ENCODE measurements at places on chromosomes 7 and 10.

GRCh38 chr7:107372298-107372697 lies 97.6 kb upstream of the GPR22 start:
- no peaks in the 10 kb centered on the region for H3K27me3 ChIP-seq
- H3K36me3 ChIP-seq, result no peaks in the 10 kb centered on the region
- H3K4me3 ChIP-seq, result no peak overlapping the region
- DNase-seq, result no peak
- H3K27ac ChIP-seq, result no peak overlapping the region
- no peaks in the 10 kb centered on the region for H3K4me1 ChIP-seq

- no peaks in the 10 kb centered on the region for H3K27me3 ChIP-seq
- H3K4me3 ChIP-seq, result no peak overlapping the region
- no peak for DNase-seq
- no peaks in the 10 kb centered on the region for H3K36me3 ChIP-seq
- no peaks in the 10 kb centered on the region for H3K4me1 ChIP-seq
Measured at GRCh38 chr7:78232806-78233205, 434.2 kb downstream of the PHTF2 start.

GRCh38 chr7:121083790-121084251 lies 95.3 kb downstream of the CPED1 start:
- no peaks in the 10 kb centered on the region for H3K36me3 ChIP-seq
- H3K27me3 ChIP-seq, result peaks cover 63% of the 10 kb centered on the region
- H3K27ac ChIP-seq, result no peak overlapping the region
- H3K4me1 ChIP-seq, result no peaks in the 10 kb centered on the region
- H3K4me3 ChIP-seq, result no peak overlapping the region

DNA sequence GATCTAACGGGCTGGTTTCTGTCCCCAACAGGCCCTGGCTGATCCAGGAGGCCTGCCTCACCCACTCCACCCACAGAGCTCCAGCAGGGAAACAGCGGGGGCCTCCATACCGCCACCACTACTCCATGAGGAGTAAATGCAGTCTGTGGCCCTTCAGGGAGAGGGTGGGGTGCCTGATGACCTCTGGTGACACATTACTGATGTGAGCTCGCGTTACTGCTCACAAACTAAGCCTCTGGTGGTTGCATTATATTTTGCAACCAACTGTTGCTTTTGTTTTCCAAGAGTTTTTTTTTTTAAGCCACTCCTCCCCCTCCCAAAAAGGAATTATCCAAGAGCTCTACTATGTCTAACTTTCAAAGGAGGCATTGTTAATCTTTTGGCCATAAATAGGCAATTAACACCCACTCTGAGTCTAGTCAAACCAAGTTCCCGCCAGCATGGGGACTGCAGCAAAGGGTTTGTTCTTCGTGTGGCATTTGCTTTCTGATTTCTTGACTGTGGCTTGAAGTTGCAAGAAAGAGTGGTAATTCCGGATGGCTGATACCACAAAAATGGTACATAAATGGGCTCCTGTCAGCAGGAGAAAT lies 72.6 kb downstream of the FAM53B start:
- no peaks in the 10 kb centered on the region for H3K27me3 ChIP-seq
- peaks cover 4% of the 10 kb centered on the region for H3K36me3 ChIP-seq
- peaks cover 4% of the 10 kb centered on the region for H3K4me1 ChIP-seq
- peak; percentile 82 for DNase-seq
- H3K27ac ChIP-seq, result peak overlapping the region; percentile 53

GRCh38 chr10:12638103-12638502 lies 288.8 kb downstream of the CAMK1D start:
- no peaks in the 10 kb centered on the region for H3K4me1 ChIP-seq
- H3K27me3 ChIP-seq, result no peaks in the 10 kb centered on the region

All from endodermal cell (in vitro differentiated cells).